ENCODE measurements at places on chromosomes 3 and 15. TPM values are rescaled to one million over a fixed set of nuclear protein-coding genes. Genes with fewer than 3 reads are reported as not detected.

DNA sequence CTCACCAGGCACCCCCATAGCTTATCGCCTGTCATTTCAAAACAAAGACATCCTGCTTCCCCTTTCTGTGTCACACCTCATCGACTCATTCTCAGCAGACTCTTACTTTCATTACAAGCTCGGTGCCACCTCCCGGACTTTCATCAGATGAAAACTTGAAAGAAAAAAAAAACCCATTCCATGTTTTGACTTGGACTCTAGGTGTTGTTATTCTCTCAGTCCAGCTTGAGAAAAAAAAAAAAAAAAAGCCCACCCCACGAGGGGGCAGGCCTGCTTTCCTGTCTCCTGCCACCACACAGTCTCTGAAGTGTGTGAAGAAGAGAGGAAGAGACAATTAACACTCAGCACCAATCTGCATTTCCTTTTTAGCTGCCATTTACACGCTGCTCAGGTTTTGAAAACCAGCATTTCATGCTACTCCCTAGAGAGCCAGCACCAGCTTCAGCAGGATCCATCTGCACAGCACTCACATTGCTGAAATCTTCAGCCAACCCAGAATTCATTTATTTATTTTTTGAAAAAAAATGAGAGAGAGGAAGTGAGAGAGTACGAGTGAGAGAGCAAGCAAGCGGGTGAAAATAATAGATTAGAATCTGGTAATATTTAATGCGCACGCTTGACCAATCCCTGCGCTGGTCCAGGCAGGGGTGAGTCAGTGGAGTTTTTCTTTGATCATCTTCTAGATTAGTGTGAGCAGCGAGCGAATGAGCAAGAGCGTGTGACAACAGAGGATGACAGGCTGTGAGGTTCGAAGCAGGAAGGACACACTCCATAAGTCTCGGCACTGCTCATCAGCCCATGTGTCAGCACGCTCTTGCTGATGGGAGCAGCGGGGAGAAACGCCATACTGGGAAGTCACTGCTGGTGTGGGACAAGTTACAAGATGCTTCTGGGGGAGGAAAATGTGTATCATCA lies 23.5 kb downstream of the ZNF80 start:
- peak overlapping the region; percentile 0 for H3K4me3 ChIP-seq
- no peak overlapping the region for H3K27ac ChIP-seq
- DNase-seq = peak; percentile 57
- H3K36me3 ChIP-seq = no peaks in the 10 kb centered on the region

GRCh38 chr3:162134571-162134970 lies 638.0 kb downstream of the OTOL1 start:
- no peaks in the 10 kb centered on the region for H3K36me3 ChIP-seq
- no peak overlapping the region for H3K4me3 ChIP-seq
- H3K4me1 ChIP-seq = no peaks in the 10 kb centered on the region
- H3K27ac ChIP-seq = no peak overlapping the region

DNA sequence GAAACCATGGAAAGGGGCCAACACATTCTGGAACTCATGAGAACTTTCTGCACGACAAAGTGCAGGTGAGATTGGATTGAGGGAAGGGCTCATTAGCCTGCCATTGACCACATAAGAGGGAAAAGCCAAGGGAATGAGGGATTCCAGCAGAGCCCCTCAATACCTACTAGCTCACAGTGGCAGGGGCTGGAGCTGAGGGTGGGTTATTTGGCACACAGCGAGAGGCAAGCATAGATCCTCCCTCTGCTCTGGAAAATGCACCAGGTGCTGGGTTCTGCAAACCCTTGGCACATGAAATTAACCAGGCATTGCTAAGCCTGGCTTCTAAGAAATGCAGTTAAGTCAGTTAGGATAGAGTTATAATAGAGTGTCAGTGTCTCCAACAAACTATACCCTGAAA lies 60.8 kb downstream of the IL16 start:
- no peaks in the 10 kb centered on the region for H3K27me3 ChIP-seq
- no peak for DNase-seq
- H3K27ac ChIP-seq = no peak overlapping the region
- no peaks in the 10 kb centered on the region for H3K4me1 ChIP-seq

DNA sequence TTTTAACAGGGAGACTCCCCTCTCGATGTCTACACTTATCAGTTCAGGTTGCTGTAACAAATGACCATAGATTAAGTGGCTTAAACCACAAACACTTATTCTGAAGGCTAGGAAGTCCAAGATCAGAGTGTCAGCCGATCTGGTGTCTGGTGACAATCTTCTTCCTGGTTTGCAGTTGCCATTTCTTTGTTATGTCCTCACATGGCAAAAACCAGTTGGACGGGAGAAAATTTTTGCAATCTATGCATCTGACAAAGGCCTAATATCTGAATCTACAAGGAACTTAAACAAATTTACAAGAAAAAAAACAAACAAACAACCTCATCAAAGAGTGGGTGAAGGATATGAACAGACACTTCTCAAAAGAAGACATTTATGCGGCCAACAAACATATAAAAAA lies 116.9 kb upstream of the FOXB1 start:
- no peak for DNase-seq
- no peaks in the 10 kb centered on the region for H3K36me3 ChIP-seq
- H3K27me3 ChIP-seq = no peaks in the 10 kb centered on the region
- peaks cover 12% of the 10 kb centered on the region for H3K4me1 ChIP-seq
- H3K27ac ChIP-seq = no peak overlapping the region
- no peak overlapping the region for H3K4me3 ChIP-seq

Gene TMEM212
- 0.22 TPM for total RNA-seq

Gene ARGFX
- total RNA-seq = not detected

GRCh38 chr15:92226020-92226612 lies 167.6 kb upstream of the ST8SIA2 start:
- H3K4me3 ChIP-seq = no peak overlapping the region
- no peaks in the 10 kb centered on the region for H3K27me3 ChIP-seq
- no peaks in the 10 kb centered on the region for H3K36me3 ChIP-seq
- H3K27ac ChIP-seq = no peak overlapping the region
- no peaks in the 10 kb centered on the region for H3K4me1 ChIP-seq

DNA sequence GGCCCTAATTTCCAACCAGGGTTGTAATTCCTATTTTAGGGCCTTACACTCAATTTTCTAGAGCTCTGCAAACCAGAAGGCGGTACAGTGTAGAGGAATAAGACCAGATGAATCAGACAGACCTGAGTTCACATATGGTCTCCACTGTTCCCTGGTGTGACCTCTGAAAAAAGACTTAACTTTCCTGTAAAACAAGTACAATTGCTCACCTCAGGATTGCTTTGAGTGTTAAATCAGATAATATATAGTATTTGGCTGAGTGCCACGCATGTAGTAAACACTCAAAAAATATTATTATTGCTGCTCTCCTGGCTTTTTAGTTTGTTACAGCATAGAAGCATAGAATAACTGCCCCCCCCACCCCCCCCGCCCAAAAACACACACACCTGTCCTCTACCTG lies 51.0 kb upstream of the STT3B start:
- no peaks in the 10 kb centered on the region for H3K27me3 ChIP-seq
- no peak overlapping the region for H3K4me3 ChIP-seq
- no peak for DNase-seq
- no peaks in the 10 kb centered on the region for H3K36me3 ChIP-seq

Gene EFHB
- 7.2 TPM for total RNA-seq

DNA sequence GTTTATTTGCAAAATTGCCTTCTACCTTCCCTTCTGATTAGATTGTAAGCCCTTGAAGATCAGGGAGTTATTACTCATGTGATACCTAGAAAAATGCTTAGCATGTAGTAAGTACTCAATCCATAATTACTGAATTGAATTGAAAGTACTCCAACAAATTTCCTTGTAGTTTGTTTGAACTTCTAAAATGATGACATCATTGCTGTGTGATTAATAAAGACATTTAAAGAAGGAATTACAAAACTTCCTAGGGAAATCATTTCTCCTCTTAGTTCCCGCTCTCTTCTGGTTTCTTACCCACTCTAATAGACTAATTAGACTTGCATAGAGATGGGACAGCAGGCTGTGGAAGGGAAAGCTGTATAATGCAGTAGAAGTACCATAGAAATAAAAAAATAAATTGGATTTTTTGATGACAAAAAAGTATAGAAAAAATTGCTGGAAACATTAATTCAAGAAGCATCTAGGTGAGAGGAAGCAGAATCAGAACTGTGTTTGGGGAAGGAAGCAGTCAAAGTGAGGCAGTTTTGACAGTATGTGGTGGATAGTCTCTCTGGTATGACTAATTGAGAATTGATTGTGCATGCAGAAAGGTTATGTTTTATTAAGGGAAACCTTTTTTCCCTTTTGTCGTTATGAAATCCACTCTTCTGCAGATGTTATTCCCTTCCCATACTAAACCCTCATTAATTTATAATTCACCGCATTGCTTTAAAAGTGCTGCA lies 93.0 kb downstream of the ALCAM start:
- no peaks in the 10 kb centered on the region for H3K27me3 ChIP-seq
- no peak for DNase-seq
- no peak overlapping the region for H3K4me3 ChIP-seq
- H3K36me3 ChIP-seq = no peaks in the 10 kb centered on the region
- H3K27ac ChIP-seq = no peak overlapping the region

Gene TCTA
- total RNA-seq = 29.5 TPM

- no peaks in the 10 kb centered on the region for H3K36me3 ChIP-seq
- no peaks in the 10 kb centered on the region for H3K27me3 ChIP-seq
- no peak for DNase-seq
Measured at GRCh38 chr3:107560166-107560565, 37.4 kb downstream of the BBX start.

DNA sequence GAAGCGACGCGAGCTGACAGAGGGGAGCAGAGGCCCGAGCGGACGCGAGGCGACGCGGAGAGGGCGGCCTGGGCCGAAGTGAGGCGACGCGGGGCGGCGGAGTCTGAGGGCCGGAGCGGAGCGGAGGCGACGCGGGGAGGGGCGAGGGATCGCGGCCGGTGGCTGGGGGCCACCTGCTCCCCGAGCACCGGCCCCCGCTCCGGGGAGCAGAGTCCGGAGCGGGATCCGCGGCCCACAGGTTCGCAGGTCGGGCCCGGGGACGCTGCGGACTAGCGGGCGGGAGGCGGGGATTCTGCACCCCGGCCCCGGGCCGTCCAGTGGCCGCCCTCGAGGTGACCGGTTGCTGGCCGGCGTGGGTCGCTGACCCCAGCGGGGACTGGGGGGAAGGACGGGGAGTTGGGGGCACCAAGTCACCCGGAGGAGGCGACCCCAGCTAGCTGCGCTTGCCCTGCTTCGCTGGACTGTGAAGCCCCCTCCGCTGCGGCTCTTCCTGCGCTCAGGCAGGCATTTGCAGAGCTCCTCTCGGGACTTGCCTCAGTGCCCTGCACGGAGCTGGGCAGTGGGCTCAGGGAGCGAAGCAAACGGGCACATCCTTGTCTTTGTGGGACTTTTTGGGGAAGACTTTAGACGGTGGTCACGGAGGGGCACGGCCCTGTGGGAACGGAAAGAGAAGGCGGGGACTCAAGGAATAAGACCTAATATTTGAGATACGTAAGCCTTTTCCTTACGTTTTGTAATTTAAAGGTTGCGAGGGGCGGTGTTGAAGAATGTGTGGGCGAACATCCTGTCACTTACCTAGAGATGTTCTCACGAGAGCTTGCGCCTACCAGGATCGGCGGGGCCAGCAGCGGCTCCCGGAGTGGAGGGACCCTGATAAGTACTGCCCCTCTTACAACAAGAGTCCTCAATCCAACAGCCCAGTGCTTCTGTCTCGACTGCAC lies 566 bp downstream of the HMCES start:
- H3K4me3 ChIP-seq = peak overlapping the region; percentile 76

DNA sequence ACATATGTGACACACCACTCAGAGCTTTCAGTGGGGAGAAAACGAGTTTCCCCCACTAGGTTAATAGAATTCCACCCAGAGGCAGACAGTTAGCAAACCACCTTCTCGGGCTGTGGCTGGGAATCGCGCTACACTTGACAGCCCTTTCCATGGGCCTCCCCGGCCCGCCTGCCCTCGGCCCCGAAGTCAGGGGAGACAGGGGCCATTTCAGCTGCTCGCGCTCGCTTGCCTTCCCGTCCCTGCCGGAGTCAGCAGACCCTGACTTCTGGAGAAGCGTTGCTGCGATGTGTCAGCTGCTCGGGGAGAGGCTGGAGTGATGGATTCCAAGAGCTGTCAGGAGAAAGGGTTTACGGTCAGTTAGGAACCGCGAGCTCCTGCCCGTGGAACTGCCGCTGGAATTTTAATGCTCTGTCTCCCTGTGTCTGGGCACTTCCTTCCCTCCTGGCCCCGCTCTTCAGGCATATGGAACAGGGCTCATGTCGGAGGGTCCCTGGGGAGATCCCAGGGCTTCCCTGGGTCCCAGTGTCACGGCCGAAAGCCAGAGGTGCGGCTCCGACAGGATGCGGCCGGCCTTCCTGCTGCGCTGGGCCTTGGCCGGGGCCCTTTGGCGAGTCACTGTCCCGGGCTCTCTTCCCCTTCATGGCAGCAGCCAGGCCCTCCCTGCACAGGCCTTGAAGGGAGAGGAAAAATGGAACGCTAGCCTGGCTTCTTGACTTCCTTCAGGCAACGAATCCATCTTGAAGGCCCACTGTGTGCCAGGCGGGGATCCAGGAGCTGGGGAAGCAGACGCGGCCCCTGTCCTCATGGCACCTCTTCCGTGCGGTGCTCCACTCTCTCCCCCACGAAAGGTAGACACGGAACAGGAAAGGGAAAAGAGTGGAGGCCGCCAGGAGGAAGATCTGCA lies 38.4 kb upstream of the VPS8 start:
- H3K36me3 ChIP-seq = no peaks in the 10 kb centered on the region
- H3K27me3 ChIP-seq = peaks cover 4% of the 10 kb centered on the region
- peaks cover 37% of the 10 kb centered on the region for H3K4me1 ChIP-seq

DNA sequence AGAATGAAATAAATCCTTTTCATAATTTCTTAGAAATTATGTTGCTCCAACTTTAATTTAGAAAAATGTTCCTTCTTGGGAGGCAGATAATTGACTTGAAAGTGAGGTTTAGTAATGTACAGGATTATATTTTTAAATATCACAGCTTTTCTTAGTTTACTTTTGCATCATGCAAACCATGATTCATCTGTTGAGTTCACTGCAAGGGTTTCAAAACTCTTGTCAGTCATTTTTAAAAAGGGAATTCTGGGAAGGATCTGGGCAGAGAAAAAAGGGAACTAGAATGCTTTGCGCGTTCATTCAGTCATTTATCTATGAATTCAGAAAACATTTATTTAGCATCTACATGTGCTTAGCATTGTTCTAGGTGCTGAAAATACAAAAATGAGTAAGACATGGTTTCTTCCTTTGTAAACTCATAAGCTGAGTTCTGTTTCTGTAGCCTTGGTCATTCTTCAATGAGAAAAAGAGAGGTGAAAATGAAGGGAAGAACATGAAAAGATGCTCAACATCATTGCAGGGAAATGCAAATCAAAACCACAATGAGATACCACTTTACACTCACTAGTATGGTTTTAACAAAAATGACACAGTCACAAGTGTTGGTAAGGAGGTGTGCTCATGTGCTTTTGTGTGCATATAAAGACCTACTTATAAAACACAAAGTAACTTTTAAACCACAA lies 209.1 kb downstream of the NR1D2 start:
- no peak overlapping the region for H3K27ac ChIP-seq
- no peak for DNase-seq
- no peaks in the 10 kb centered on the region for H3K4me1 ChIP-seq

Gene GPR87
- total RNA-seq = not detected

DNA sequence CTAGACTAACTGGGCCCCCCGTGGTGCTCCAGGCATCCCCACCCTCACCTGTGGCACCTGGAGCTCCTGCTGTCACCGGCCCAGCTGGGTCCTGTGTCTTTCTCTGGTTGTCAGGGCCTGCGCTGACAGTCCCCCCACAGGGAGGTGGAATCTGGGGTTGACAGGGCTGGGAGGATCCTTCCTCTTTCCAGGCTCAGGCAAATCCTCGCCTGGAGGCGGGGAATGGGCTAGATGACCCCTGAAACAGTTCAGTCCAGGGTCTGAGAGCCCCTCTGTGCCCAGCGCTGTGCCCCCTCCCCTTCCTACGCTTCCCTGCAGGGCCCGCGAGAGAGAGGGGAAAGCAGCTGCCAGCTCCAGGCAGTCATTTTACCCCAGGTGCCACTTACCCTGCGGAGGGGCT lies 50.1 kb upstream of the MCF2L2 start:
- no peak overlapping the region for H3K27ac ChIP-seq
- no peak overlapping the region for H3K4me3 ChIP-seq
- no peak for DNase-seq
- no peaks in the 10 kb centered on the region for H3K27me3 ChIP-seq
- peaks cover 22% of the 10 kb centered on the region for H3K4me1 ChIP-seq
